Stimulated activated CD4-positive, alpha-beta T cell treated with anti-CD3 and anti-CD28 coated beads, Interleukin-1b, Interleukin-23, amount 100 ng/mL, for 1 hour (primary cell): ENCODE measurements at places on chromosomes 2 and 18.

GRCh38 chr2:24559473-24560113, 68.5 kb downstream of the NCOA1 start:
- DNase-seq: no peak

GRCh38 chr2:35339211-35339610, 1016.4 kb upstream of the CRIM1 start:
- no peak for DNase-seq

DNA sequence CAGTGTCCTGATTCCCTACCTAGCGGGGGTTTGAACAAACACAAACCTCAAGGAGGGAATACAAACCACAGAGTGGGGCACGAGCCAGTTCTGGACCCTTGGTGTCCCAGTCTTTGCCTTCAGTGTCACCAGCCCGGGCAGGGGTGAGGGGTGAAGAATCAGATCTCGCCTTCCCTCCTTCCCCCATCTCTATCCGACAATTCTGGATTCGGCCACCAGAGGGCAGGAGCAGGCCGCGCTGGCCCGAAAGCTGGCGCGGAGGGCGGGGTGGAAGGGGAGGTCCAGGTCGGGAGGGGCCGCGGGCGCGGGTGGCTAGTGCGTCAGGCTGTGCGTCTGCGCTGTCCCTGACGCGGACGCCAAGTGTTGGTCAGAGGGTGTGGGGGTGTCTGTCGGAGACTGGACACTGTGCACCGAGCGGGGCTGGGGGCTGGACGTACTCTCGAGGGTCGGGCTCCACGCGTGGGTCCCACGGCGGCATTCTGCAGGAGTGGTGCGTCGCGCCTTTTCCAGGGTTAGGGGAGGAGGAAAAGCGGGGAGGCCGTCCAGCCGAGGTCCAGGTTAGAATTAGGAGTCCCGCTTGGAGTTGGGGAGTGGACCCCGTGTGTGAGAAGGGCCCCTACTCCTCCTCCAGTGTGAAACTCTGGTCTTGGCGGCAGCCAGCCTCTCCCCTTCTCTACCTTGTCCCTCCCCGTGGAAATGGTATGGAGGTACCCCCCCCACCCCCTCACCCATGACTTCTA, 2.9 kb upstream of the CRYBA2 start:
- DNase-seq: peak; percentile 39

DNA sequence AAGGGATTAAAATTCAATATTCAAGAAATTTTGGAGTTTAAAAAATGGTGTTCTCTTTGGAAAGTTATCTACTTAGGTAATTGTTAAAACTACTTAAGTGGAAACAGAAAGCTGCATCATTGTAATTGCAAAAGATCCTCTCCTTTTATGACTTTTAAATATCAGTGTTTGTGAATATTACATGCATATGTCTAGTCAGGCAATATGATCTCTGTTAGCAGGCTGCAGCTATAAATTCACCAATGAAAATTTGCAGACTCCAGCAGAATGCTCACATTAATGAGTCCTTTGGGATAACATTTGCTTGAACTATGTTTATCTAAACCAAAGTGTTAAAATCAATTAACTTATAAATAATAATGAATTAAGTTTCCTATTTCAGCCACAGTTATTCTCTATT, 59.2 kb upstream of the CSRNP3 start:
- no peak for DNase-seq

DNA sequence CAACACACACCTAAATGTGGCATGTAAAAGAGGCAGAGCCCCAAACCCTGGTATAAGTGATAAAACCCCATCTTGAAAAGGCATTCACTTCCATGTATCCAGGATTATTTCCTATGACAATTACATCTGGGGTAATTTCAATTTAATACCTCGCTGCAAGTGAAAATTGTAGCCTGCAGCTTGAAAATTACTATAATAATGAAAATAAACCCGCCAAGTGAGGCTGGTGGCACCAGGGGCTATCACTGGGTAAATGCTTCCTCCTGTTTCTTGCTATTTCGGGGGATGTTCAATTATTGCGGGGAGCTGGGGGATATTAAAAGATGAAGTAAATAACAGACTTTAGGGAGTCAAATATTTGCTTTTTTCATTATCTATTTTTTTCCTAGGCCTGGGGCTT, 159.5 kb upstream of the CAPN13 start:
- DNase-seq: no peak

- no peak for DNase-seq
Measured at GRCh38 chr2:16852651-16853050, 187.0 kb upstream of the CYRIA start.

DNA sequence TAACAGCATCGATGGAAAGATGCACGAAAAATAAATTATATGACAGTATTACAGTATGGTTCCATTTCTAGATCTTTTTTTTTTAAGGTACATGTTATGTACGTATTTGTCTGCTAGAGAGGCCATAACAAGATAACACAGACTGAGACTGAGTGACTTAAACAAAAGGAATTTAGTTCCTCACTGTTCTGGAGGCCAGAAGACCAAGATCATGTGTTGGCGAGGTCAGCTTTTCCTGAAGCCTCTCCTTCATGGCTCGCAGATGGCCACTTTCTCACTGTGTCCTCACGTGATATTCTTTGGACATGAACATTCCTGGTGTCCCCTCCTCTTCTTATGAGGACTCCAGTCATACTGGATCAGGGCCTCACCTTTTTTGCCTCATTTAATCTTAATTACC, 177.4 kb downstream of the CAPN13 start:
- DNase-seq: no peak

DNA sequence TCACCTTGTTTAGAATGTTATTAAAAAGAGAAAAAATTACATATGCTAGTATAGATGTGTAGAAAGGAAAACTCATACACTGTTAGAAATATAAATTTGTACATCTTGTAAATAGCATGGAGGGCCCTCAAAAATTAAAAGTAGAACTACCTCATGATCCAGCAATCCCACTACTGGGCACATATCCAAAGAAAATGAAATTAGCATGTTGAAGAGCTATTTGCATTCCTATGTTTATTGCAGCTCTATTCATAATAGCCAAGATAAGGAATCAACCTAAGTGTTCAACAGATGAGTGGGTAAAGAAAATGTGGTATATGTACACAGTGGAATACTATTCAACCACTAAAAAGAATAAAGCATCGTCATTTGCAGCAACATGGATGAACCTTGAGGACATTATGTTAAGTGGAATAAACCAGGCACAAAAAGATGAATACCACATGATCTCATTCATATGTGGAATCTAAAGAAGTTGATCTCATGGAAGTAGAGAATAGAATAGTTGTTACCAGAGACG, 251.5 kb upstream of the THUMPD2 start:
- no peak for DNase-seq

DNA sequence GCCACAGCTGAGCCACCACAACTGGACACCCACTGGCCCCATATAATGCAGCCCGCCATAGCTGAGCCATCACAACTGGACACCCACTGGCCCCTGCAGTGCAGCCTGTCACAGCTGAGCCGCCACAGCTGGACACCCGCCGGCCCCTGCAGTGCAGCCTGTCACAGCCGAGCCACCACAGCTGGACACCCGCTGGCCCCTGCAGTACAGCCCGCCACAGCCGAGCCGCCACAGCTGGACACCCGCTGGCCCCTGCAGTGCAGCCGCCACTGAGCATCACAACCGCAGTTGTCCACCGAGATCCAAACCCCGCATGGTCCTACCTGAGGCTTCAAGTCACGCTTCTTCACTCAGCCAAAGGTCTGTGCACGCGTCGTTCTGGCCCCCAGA, 134.2 kb downstream of the PXDN start:
- DNase-seq: no peak

DNA sequence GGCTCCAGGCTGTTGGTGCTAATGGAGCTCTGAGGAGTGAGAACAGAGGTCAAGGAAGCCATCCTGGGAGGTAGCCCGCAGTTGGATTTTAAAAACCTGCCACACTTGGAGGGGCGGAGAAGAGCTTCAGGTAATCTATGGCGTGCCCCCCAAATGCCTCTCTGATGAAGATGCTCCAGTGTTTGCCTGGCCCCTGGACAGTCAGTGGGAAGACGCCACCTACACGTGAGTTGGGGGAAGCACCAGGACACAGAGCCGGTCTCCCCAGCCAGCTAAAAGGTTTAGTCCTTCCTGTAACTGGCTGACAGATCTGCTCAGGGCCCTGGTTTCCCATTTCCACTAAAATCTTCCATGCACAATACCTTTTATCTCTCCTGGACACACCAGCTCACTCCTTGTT, 225.0 kb downstream of the TTC32 start:
- DNase-seq: no peak

- DNase-seq: no peak
Measured at GRCh38 chr2:8285081-8285480, 396.8 kb upstream of the ID2 start.

DNA sequence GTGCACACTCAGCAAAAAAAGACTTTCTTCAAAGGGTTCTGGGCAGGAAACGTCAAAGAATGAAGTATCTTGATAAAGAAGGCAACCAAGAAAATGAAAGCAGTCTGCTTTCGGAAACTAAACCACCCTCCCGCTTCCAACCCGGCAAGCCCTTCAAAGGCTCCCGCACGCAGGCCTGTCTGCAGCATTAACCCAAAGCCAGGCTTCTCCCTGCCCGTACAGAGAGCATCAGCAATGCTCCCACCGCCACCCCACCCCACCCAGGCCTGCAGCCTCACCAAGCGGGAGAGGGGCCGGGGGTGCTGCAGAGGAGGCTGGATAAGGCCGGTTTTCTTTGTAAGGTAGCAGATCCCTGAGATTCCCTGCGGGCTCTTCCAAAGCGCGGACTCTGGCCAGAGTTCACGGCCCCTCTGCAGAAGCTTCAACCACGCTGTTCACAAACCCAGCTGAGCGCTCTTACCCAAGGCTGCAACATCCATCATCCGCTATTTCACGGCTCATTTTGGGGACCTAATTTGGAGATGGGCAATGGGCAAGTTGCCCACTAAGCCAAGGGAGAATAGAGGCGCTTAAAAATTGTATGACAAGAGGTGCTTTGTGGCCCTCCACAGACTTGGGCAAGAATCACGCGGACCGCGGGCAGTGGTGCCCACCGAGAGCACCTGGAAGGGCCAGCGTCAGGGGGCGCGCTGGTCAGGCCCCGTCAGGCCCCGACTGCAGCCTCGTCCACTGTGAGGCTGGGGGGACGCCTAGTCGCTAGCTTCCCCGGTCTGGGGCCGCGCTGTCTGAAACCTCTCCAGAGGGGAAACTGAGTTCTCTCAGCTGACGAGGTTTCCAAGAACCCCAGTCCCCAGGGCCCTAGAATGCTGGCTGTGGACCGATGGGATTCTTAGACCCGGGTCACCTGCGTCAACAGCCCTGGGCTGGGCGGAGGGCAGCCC, 225.4 kb upstream of the ID2 start:
- DNase-seq: peak; percentile 21

DNA sequence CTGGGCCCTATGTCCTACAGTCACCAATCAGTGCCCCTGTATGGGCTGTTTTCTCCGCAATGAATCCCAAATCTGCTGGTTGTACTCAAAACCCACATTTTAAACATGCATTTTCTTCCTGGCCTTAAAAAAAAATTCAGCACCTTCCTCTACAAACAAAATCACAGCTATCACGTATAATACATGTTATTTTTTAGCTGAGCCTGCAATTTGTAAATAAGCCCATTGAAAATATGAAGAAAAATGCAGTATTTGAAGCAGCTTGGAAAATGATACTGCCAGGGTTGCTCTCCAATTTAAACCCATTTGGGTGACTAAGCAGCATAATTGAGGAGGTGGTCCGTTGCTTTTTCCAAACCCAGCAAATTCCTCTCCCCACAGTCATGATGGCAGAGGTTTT, 33.0 kb upstream of the GYPC start:
- no peak for DNase-seq

DNA sequence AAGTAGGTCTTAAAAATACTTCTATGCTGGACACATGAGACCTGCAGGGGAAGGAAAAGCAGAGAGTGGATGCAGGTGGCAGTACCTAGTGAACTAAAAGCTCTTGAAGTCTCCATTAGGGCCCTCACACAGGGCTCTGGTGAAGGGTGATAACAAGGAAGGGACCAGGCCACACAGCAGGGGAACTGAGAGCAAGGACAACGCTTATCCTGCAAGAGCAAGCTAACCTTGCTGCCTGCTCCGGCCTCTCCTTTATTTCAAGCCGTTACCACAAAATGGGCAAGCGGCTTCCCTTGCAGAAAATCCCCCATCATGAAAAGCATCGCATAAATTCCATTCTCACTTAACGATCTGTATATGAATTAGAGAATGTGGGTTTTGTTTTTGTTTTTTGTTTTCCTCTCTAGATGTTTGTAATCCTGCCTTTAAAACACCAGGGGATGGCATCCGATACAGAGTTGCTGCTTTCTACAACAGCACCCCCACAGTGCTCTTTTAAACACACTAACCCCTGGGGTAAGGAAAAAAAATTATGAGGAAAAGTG, 64.5 kb downstream of the CACNB4 start:
- DNase-seq: no peak

DNA sequence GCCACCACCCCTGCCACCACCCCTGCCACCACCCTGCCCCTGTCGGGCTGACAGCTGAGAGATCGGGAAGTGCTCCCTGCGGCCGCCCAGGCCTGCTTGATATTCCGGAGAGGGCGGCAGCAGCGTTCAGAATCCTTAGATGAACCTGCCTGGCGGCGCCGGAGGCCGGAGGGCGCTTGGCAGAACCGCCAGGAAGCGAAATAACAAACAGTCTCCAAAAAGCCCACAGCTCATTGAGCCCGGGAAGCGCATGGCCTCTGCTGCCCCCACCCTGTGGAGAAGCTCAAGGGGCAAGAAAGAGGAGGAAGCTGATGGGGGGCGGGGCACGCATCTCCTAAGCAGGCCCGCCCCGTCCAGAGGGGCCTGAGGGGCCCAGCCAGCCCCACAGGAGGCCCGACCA, 92.2 kb upstream of the MBOAT2 start:
- DNase-seq: no peak

DNA sequence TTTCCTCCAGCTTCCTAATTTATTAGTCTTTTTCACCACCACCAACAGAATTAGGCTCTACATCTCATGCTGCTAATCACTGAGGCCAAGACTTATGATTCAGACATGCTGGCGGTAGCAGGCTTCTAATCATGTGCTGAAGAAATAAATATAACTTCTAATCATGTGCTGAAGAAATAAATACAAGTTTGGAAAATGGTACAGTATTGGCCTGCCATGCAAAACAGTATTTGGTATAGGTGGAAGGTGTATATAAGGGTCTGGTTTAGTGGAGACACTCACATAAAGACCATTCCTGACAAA, 240.7 kb downstream of the TGIF1 start:
- DNase-seq: no peak

DNA sequence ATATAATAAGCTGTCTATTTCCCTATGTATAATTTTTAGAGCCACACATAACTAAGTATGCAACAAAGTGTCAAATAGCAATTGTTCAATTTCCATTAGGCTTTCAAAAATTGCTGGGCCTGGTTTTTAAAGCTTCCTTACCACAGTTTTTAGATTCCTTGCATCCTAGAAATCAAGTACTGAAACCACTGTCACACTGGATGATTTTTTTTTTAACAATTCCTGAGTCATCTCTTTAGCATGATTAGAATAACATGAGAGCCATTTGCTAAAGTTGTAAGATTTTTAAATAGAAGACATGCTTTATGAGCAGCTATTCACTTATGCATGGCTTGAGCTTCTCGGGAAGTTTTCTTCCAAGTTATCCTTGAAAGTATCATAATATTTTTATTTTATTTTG, 319.5 kb upstream of the NXPH2 start:
- DNase-seq: no peak
